ENCODE measurements at places on chromosomes 13 and 19. TPM values are rescaled to one million over a fixed set of nuclear protein-coding genes. Genes with fewer than 3 reads are reported as not detected.

Gene C19orf44
- 3.1 TPM for total RNA-seq

DNA sequence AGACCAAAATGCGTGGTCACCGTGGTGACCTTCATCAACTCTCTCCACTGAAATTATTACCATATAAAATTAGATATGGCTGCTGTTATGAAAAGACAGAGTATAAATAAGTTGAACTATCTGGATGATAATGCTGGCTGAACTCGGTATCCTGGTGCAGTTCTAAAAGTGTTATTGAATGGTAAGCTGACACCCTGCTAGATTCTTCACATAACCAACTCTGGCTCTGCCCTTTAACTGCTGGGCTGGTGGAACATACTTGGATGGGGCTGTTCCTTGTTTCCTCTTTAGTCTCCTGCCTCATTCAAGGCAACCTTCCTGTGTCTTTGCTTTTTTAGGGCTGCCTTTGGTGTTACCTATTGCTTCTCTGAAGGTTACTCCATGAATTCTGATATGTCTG, 106.9 kb downstream of the FGF9 start:
- H3K4me3 ChIP-seq = no peak overlapping the region
- H3K27ac ChIP-seq = no peak overlapping the region
- H3K4me1 ChIP-seq = no peaks in the 10 kb centered on the region
- H3K27me3 ChIP-seq = peaks cover 2% of the 10 kb centered on the region
- DNase-seq = no peak

DNA sequence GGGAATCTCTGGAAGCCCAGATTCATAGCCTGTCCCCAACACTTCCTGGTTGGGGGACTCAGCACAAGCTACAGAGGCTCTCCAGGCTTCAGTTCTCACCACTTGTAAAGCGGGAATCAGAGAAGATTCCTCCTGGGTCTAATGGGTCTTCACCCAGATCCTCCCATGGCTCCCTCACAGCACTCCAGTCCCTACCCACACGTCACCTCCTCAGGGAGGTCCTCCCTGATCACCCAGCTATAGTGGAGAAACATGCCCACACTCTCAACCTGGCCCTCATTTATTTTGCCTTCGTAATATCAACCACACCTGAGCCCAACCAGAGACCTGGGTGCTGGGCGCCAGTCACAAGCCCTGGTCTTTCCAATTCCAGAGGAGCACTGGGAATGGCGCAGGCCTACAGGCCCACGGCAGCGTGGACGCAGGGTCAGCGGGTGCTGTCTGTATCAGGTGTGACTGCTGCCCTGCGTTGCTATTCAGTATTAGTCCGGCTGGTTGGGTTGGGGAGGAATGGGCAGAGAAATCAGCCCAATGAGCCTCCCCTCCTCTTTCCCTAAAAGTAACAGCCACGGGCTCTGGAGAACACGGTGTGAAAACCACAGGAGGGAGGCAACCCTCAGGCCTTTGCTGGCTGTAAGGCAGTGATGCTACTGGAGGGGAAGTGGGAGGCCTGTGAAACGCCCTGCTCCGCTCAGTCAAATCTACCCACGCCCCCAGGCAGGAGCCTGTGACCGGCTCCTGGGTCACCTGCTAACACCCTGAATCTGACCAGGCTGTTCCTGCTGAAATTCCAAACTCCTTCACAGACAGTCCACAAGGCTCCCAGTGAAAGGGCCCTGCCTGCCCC, 5.2 kb downstream of the AKT2 start:
- H3K36me3 ChIP-seq = no peaks in the 10 kb centered on the region
- H3K4me3 ChIP-seq = no peak overlapping the region
- peak overlapping the region; percentile 80 for H3K27ac ChIP-seq
- H3K4me1 ChIP-seq = peaks cover 64% of the 10 kb centered on the region
- H3K27me3 ChIP-seq = no peaks in the 10 kb centered on the region
- DNase-seq = peak; percentile 24

DNA sequence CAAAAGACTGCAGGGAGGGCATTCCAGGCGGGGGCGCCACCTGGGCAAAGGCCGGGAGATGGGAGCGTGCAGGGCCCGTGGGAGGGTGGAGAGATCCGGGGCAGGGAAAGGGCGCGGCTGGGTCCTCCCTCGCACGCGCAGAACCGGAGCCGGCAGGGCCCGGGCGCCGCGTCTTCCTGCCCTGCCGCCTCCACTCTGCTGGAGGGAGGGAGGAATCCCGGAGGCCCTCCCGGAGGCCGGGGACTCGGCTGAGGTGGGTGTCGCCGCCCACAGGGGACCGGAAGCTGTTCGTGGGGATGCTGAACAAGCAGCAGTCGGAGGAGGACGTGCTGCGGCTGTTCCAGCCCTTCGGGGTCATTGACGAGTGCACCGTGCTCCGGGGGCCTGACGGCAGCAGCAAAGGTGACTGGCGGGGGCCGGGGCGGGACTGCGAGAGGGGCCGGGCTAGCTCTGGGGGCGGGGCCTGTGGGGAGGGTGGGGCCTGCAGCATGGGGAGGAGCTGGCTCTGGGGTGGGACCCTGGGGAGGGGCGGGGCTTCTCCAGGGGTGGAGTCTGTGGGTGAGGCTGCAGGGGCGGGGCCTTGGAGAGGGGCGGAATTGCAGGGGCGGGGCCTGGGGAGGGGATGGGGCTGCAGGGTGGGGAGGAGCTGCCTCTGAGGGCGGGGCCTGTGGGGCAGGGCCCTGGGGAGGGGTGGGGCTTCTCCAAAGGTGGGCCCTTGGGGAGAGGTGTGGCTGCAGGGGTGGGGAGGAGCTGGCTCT, 51.3 kb downstream of the CELF5 start:
- peak overlapping the region; percentile 76 for H3K4me3 ChIP-seq
- peak; percentile 87 for DNase-seq
- H3K36me3 ChIP-seq = no peaks in the 10 kb centered on the region
- H3K4me1 ChIP-seq = peaks cover 19% of the 10 kb centered on the region
- H3K27ac ChIP-seq = peak overlapping the region; percentile 86

GRCh38 chr13:41500511-41500910, 43.2 kb downstream of the RGCC start:
- H3K27ac ChIP-seq = peak overlapping the region; percentile 80
- peak; percentile 53 for DNase-seq
- H3K4me3 ChIP-seq = no peak overlapping the region
- H3K27me3 ChIP-seq = no peaks in the 10 kb centered on the region
